HepG2 (cell line): ENCODE measurements at places on chromosomes 6 and 20.

GRCh38 chr6:103783329-103783728 lies 1076.4 kb downstream of the HACE1 start:
- DNase-seq: no peak

DNA sequence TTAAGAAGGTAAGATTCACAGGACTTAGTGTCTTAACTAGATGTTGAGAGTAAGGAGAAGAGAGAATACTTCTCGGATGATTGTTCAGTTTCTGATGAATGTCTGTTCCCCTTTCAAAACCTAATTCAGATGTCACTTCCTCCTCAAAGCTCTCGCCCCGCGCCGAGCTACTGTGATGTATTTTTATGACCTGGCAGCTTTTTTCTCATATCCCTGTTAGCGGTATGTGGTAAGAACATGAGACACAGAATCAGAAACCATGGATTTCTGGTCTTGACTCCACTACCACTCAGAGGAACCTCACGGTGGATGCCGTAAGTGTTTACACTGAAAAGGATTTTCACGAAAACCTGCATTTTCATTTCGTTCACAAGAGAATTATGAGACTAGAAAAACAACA lies 48.4 kb downstream of the CEP43 start:
- DNase-seq: no peak

GRCh38 chr6:4727671-4728435 lies 48.4 kb upstream of the CDYL start:
- DNase-seq: peak; percentile 69

- no peak for DNase-seq
These were observed 644.2 kb upstream of the GJE1 start for GRCh38 chr6:141488488-141488887.

DNA sequence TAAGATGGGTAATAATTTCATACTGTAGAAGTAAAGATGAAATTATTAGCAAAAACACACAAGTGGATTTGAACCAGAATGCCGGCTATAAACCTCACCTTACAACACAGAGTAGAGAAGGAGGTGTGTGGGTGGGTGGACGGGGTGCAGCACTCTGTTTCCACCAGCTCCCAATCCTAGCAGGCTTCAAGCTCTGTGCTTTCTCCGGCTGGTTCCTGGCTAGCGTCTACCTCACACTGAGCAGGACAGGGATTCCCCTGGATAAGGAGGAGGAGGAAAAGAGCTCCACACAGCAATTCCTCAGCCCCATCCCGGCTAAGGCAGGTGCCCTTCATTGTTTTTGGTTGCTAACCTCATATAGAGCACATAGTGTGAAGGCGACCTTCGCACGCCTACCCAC lies 453.3 kb downstream of the C6orf118 start:
- no peak for DNase-seq

- no peak for DNase-seq
These were observed 99.4 kb upstream of the GRIK2 start for GRCh38 chr6:101294051-101294638.

DNA sequence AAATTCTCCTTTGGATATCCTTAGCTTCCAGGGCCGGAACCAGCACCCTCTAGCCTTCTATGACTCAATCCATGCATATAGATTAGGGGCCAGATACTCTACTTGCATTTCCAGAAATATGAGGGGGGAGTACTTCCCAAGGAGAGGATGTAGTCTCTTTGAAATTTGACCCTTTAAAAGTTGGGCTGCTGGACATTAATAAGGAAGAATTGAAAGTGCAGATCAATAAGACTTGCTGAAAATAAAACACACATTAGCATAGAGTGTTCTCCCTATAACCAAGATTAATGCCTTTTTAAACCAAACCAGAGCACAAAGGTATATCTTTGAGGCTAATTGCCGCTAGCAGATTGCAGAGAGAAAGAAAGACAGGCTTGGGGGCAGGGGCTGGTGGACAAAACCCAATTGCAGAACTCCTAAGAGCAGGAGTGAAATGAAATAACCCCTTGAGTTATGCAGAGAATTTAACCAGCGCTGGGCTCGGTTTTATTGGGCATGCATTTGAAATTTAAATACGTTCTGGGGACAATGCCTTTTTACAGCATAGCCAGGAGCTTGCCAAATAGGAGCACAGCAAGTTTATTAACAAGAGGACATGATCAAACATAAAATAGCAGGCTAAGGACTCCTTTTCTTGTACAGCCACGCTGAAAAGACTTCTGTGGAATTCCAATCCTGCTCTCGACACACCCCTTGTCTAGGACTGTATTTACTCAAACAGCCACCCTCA lies 108.2 kb upstream of the SALL4 start:
- no peak for DNase-seq

- no peak for DNase-seq
These were observed 188.0 kb downstream of the KCNQ5 start for GRCh38 chr6:72809746-72810379.

- DNase-seq: no peak
These were observed 160.3 kb upstream of the CDYL start for GRCh38 chr6:4615891-4616290.

GRCh38 chr6:54267798-54268197 lies 40.4 kb upstream of the TINAG start:
- peak; percentile 67 for DNase-seq

GRCh38 chr6:123742626-123743025 lies 61.0 kb upstream of the NKAIN2 start:
- DNase-seq: no peak

DNA sequence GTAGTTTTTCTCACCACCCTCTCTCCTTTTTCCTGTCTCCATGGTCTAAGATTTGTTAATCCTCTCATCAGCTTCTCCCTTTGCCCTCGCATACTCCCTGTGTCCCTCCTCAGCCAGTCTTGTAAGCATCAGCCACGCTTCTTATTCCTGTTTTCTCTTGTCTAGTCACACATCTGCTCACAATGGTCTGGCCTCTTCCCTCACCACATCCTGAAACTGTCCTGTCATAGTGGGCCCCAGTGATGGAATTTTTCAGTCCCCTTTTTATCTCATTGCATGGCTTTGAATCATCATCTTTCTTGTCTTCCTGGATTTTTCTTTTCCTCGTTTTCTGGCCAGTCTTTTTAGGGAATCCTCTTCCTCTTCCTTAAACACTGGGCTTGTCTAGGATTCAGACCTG lies 57.2 kb downstream of the GFRA4 start:
- DNase-seq: no peak

DNA sequence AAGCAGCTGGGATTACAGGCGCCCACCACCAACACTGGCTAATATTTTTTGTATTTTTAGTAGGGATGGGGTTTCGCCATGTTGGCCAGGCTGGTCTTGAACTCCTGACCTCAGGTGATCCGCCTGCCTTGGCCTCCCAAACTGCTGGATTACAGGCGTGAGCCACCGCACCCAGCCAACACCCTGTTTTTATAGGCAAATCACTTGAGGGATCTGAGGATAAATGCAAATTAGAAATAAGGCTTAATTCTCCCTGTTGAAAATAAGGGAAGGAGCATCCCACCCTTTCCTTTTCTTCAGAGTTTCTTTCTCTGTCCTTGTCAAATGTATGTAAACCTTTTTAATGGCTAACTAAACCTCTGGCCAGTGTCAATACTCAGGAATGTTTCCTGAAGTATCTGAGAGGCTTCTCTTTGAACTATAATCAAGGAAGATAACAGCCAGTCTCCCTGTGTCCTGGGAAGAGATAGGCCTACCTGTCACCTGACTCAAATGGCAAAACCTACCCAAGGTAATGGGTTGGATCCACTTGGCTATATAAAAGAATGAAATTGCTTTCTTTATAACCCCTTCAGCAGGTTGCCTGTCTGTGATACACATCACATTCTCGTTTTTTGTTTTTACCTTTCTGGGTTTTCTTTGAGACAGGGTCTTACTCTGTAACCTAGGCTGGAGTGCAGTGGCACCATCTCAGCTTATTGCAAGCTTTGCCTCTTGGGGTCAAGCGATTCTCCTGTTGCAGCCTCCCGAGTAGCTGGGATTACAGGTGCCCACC lies 64.5 kb upstream of the TNFAIP3 start:
- peak; percentile 87 for DNase-seq

DNA sequence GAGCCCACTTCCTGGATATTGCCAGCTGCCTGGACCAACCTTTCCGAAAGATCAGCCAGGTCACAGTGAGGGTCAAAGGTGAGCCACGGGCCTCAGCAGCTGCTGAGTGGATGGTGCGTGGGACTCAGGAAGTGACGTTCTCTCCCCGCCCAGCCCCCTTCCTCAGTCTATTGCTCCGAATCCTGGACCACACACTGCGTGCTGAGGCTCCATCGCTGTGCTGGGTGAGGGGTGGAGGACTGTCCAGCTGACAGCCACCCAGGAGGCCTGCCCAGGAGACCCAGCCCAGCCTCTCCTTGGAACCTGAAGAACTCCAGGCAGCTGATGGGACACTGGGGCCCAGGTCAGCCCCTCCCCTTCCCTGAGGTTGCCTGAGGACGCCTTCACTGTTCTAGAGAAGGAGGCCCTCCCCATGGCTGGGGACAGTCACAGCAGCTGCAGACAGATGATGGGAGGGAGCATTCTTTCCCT lies 94.4 kb upstream of the CD93 start:
- no peak for DNase-seq

DNA sequence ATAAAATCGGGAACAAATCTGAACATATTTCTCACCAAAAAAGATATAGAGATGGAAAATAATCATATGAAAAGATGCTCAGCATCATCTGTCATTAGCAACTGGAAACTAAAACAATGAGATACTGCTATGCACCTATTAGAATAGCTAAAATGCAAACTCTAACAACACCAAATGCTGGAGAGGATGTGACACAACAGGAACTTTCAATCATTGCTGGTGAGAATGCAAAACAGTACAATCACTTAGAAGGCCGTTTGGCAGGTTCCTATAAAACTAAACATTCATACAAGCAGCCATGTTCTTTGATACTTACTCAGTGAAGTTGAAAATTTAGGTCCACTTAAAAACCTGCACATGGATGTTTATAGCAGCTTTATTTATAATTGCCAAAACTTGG lies 67.0 kb downstream of the FAM50B start:
- no peak for DNase-seq

- peak; percentile 57 for DNase-seq
These were observed 1.3 kb upstream of the ASXL1 start for GRCh38 chr20:32356622-32357374.

- DNase-seq: no peak
These were observed 33.2 kb upstream of the SLC22A23 start for GRCh38 chr6:3489961-3490624.

DNA sequence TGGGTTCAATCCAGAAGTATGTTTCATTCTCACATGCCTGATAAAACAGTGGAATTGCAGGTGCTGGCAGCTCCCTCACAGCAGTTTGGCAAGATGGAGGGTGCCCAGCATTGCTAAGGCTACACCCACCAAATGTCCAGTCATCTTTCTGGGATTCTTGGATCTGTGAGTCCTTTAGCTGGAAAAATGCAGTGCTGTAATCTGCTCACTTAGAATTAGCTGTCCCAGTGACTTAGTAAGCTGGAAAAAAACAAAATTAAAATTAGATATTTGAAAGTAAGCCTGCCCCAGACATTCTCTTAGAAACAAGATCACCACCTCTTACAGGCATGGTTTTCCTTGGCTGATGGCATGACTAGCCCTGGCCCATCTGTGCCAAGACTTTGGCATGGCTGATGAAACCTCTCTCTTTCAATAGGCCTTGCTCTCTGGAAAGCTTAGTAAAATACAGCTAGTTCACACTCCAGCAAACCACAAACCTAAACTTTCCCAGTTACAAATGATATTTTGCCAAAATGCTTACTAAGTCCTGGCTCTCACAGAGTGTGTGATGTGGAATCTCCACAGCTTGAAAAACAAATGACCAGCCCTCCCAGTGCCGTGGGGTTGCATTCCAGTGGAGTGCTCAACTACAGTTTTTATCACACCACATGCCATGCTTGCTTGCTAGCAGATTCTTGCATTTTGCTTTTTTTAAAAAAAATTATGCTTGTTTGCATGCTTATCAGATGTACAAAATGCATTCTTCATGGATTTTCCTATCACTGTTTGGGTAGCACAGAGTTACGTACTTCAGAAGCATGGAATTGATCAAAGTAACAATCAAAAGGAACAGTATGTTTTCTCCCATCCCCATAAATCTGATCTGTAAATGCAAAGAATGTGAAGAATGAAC lies 261.5 kb downstream of the EYA4 start:
- DNase-seq: no peak

DNA sequence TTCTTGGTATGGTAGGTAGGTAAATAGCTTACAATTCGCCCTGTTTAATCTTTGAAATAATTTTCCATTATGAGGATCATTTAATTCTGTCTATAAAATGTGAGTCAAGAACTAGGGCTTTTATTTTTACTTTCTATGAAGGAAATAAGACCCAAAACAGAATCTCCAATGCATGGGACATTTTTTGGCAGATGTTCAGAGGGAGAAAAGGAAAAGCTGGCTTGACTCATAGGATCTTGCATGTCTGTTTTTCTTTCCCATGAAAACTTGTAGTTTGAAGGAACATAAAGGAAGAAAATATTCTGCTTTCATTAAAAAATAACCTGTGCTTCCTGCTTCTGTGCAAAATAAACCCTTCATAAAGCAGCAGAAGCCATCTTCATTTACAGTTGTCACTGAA lies 143.1 kb upstream of the INSM1 start:
- DNase-seq: no peak

GRCh38 chr6:50236164-50236563 lies 186.4 kb upstream of the DEFB112 start:
- no peak for DNase-seq

DNA sequence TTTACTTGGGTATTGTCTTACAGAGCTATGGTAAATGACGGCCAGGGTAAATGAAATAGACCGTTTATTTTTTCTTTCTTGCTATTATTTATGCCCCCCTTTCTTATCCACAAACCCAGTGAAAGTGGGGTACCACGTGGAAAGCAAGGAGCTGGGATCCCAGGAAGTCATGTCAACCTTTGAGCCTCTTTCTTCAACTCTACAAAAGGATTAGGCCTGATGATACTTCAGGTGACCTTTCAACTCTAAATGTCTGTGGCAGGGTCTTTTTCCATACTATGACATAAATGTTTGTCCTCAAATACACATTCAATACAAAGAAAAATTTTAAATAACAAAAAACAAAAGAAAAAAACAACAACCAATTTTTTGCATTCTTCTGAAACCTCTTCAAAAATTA lies 291.4 kb downstream of the ADGB start:
- no peak for DNase-seq

DNA sequence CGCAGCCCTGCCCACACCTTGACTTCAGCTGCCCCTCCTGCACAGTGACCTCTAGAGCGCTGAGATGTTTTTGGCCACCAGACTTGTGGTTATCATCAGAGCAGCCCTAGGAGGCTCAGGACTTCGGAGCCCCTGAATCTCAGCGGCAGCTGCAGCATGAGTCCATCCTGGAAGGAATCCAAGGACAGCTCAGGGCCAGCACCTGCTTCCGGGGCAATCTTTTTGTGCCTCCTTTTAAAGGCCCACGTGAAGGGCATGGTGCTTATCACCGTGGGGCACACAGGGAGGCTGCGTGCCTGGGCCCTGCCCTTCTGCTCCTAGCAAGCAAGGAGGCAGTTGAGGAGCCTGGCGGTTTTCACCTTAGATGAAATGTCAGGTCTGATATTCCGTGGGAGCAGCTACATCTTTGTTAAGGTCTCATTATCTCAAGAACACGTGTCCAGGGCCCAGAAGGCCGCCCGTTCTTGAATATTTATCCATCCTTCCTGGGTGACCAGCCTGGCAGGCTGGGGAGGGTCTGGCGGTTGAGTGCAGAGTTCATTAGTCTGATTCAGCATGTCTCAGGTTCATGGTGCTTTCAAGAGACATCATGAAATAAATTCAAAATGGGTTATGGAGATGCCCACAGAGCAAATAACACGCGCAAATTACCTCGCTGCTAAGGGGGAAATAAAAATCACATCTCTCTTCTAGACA lies 392.4 kb downstream of the TAF4 start:
- DNase-seq: no peak
